ENCODE measurements at places on chromosomes 4 and X. TPM values are rescaled to one million over a fixed set of nuclear protein-coding genes. Genes with fewer than 3 reads are reported as not detected.

PABPC5 gene
- not detected for total RNA-seq

GRCh38 chr4:150854600-150854999 lies 160.5 kb downstream of the LRBA start:
- no peak for DNase-seq

GRCh38 chr4:106698621-106699195 lies 330.1 kb upstream of the GIMD1 start:
- DNase-seq, result no peak

DNA sequence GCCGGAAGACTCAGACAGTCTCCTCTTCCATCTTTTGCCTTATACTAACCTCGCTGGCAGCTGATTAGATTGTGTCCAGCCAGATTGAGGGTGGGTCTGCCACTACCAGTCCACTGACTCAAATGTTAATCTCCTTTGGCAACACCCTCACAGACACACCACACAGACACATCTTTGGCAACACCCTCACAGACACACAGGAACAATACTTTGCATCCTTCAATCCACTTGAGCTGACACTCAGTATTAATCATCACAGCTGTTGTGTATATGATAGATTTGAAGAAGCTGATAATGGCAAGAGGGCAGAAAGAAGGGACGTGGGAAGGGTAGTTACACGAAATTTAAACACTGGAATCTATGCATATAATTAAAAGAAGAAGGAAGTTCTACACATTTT lies 139.5 kb downstream of the ANKRD50 start:
- DNase-seq, result no peak

- DNase-seq, result no peak
These were observed at the start of gene MID1 for GRCh38 chrX:10620121-10620699. Gene MID1, minus strand, starts transcription at chrX:10620585. Its CDS starts 53,038 bp downstream, at chrX:10567547.
